ENCODE measurements at places on chromosomes 4 and X. TPM values are rescaled to one million over a fixed set of nuclear protein-coding genes. Genes with fewer than 3 reads are reported as not detected.

The TMPRSS11F gene
- not detected for total RNA-seq

GRCh38 chr4:78047366-78047765 lies 9.8 kb upstream of the FRAS1 start:
- no peak for DNase-seq

DNA sequence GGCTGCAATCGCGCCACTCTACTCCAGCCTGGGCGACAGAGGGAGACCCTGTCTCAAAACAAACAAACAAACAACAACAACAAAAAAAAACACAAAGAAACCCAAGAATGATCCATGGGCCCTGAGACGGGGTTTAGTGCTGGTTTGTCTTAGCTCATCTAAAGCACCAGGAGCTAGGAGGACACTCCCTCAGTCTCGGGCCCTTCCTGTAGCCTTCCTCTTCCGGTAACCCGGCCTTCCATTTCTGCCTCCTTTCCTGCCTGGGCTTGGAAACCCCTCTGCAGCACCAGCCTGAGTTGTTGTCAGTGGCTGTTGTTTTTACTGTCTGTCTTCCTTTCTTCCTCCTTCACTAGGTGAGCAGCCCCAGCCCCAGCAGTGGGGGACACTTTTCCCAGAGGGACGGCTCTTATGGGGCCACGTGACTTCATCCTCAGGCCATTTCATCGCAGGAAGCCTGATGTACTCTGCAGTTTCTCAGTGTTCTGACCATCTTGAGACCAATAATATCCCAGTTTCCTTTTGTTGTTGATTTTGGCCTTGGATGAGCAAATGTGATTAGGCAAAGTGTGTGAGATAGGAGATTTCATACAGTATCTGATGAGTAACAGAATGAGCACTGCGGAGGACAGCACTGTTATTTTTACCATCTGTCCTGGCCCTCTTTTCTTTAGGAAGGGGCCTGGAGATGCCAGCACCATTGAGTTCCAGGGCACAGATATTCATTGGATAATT lies 90.1 kb downstream of the ANAPC4 start:
- DNase-seq: no peak

DNA sequence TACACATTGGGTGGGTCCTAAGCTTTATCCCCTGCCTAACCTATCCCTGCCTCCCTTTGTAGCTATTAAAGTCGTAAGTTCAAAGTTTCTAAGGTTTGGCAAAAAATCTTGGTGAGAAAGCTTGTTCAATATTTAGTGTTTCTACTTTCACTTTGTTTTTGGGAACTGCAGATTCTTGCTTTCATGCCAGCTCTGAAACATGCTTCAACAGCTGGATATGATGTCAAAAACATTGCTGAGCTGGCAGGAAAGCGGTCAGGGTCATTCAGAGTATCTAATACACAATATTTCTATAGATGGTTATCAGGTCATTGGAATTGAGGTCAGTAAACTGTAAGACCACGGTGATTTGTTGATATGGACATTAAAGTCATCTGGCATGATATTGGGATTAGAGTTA lies 19.7 kb downstream of the CENPI start:
- no peak for DNase-seq

- DNase-seq: no peak
These were observed 13.4 kb downstream of the SRD5A3 start for GRCh38 chr4:55359397-55359916.

GRCh38 chrX:154452823-154453222 lies 5.3 kb upstream of the PLXNA3 start:
- no peak for DNase-seq

The F8A3 gene
- total RNA-seq: 0.41 TPM

All from H4 (cell line).